GM04504 (cell line): ENCODE measurements at places on chromosomes 5 and 9.

DNA sequence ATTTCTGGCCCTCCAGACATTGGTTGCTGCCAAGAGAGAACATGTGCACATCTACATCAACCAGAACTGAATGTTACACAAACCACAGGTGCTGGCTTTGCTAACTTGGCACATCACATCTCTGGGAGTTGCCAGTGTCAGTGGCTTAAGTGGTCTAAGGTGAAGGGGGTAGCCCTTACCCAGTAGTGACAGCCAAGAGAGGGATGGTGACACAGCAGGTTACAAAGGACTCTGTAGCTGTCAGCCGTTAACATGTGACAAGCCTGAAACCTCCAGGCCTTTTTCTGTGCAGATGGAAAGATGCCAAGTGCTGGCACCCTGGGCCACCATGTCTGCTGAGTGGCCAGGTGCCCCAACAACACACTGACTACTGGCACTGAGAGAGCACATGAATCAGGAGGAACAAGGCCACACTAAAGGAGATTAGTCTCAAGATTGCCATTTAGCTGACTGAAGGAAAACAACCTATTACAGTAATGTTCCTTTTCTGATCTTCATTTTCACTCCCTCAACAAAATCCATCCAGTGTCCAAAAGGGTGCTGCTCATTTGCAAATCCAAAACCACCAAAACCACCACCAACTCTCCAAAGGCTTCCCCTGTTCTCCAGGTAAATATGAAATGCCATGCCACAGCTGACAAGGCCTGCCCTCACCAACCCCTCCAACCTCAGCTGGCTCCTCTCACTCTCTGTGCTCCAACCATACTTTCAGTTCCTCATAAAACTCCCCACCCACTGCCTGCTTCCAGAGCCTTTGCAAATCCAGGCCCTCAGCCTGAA lies 20.2 kb downstream of the SIL1 start:
- DNase-seq = no peak

GRCh38 chr5:153513156-153513555 lies 22.7 kb downstream of the GRIA1 start:
- DNase-seq = peak; percentile 38

DNA sequence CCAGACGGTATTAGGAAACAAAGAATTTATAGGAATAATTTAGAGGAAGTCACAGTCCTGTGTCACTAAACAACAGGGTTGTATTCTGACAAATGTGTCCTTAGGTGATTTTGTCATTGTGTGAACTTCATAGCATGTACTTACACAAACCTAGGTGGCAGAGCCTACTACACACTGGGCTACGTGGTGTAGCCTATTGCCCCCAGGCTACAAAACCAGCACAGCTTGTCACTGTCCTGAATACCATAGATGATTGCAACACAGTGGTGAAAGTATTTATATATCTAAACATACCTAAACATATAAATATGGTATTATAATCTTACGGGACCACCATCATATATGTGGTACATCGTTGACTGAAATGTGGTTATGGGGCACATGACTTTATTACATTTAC lies 69.3 kb downstream of the COL23A1 start:
- DNase-seq = no peak

GRCh38 chr5:178180141-178180863 lies 6.9 kb downstream of the GMCL2 start:
- no peak for DNase-seq

- DNase-seq = no peak
These were observed 1.6 kb upstream of the THBS4 start for GRCh38 chr5:80033513-80033912.

DNA sequence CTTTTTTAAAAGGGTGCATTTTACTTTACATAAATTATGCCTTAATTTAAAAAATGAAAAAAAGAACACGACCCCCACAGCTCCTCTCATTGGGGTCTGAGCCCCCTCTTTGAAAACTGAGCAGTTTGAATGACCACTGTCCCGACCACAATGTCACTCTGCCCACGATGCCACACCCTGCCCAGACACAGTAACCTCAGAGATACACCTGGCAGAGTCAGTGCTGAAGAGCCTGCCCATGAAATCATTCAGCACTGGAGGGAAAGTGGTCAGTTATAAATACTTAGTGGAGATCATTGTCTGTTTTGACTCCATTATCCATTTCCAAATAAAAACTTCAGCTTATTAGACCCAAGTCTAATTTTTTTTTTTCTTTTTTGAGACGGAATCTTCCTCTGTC lies 49.3 kb downstream of the DNAJC21 start:
- no peak for DNase-seq

GRCh38 chr5:39340506-39340905 lies 23.8 kb downstream of the C9 start:
- DNase-seq = no peak

DNA sequence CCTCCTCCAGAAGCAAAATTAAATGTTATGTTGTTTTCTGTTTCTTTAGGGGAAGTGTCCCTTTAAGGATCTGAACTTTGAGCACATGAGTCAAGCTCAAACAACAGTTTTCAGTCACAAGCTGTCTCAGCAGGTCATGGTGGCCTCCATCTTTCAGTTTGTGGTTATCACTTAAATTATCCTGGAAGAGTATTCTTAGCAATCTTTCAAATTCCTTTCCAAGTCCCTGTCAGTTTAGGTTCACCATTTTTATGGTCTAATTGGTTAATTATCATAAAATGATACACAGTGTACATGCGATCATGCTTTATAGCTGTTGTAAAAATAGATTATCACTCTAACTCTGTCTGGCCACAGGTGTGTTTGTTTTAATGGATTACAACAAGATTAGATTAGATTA lies 43.1 kb upstream of the SELENOP start:
- no peak for DNase-seq

DNA sequence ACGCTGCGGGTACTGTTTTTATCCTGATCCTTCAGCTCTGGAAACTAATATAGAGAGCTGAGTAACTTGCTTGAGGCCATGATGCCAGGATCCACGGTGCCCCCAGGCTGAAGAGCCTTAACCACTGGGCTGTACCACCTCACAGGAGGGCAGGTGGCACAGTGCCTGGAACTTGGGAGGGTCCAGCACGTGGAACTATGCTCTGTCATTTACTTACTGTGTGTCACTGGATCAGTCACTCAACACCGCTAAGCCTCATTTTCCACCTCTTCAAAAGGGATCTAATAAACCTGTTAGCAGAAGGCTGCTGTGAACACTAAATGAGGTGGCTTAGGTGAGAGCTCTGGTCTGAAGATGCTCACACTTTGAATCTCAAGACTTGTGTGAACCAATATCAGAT lies 29.6 kb downstream of the KCNIP1 start:
- DNase-seq = no peak

GRCh38 chr9:127860260-127860659 lies 5.8 kb upstream of the ENG start:
- no peak for DNase-seq

DNA sequence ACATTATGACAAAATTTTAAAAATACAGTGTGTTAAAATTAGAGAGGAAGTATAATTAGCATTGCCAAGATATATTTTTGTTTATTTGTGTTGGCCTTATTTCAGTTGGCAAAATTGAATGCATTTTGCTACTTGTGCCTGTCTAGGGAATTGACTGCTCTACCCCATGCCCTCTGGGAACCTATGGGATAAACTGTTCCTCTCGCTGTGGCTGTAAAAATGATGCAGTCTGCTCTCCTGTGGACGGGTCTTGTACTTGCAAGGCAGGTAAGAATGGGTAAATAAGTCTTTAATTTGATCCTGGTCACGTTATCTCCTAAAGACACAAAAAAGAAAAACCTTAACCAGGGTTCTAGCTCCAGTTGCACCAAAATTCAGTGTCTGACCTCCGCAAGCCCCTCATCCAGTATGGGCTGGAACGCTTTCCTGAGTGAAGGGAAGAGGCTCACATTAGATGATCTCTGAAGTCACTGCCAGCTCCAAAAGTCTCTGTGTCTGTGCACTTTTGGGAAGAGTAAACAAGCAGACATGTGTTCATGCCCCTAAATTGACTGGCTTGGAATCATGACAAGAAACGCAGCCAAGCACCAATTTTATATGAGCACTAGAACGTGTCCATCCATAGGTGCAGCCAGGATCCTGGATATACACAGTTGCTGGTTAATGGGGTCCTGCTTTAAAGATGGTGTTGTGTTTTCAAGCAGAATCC lies 98.3 kb upstream of the PRRC1 start:
- DNase-seq = no peak

- DNase-seq = no peak
These were observed 183.9 kb upstream of the POU5F2 start for GRCh38 chr5:93925321-93925720.

GRCh38 chr9:86115886-86116285 lies 16.5 kb upstream of the GOLM1 start:
- DNase-seq = no peak

DNA sequence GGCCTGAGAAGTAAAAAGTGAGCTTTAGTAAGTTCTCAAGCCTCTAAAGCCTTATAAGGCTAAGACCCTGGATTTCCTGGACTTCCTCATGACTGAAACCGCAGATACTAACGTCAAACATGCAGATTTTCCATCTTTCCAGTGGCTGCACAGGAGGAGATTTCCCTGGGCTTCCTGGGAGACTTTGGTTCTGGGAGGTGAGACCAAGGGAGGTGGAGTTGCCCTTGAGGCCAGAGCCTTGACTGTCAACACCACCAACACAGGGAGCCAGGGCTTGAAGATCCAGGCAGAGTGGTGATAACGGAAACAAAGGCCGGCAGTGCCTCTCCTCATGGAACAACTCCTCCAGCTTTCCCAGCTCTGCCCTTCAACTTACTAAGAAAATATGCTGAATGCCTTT lies 144.7 kb upstream of the LRRTM2 start:
- DNase-seq = no peak

GRCh38 chr5:122316656-122317055 lies 4.6 kb downstream of the SNCAIP start:
- DNase-seq = no peak

DNA sequence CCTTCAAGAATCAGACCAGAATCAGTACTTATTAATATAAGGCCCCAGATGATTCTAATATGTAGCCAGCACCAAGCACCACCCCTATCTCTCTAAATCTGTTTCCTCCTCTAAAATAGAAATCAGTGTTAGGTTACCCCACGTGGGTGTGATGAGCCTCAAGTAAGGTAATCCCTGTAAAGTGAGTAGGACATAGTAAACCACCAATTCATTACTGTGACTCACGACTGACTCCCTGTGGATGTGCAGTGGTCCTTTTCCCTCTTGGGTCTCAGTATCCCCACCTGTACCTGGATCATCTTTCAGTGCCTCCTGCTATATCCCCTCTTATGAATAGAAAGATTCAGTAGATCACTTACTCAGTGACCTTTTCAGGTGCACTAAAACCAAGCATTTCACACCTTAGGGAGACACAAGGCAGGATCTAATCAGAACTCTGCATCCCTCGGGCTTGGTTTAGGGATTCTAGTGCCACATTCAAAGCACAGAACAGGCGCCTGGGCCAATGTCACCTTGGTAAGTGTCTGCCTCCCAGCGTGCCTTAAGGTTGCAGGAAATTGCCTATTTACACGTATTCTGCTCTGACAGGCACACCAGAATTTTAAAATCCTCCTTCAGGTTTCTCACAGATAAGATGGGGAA lies 12.2 kb upstream of the ALDH1B1 start:
- no peak for DNase-seq

- no peak for DNase-seq
These were observed 94.0 kb downstream of the ZNF608 start for GRCh38 chr5:124652514-124652819.

GRCh38 chr9:89462199-89462598 lies 35.7 kb downstream of the SEMA4D start:
- DNase-seq = no peak

GRCh38 chr5:113606298-113607134 lies 93.0 kb downstream of the YTHDC2 start:
- no peak for DNase-seq

GRCh38 chr9:88658311-88658822 lies 123.4 kb downstream of the NXNL2 start:
- peak; percentile 47 for DNase-seq

GRCh38 chr9:69141851-69142250 lies 32.2 kb upstream of the TJP2 start:
- no peak for DNase-seq

DNA sequence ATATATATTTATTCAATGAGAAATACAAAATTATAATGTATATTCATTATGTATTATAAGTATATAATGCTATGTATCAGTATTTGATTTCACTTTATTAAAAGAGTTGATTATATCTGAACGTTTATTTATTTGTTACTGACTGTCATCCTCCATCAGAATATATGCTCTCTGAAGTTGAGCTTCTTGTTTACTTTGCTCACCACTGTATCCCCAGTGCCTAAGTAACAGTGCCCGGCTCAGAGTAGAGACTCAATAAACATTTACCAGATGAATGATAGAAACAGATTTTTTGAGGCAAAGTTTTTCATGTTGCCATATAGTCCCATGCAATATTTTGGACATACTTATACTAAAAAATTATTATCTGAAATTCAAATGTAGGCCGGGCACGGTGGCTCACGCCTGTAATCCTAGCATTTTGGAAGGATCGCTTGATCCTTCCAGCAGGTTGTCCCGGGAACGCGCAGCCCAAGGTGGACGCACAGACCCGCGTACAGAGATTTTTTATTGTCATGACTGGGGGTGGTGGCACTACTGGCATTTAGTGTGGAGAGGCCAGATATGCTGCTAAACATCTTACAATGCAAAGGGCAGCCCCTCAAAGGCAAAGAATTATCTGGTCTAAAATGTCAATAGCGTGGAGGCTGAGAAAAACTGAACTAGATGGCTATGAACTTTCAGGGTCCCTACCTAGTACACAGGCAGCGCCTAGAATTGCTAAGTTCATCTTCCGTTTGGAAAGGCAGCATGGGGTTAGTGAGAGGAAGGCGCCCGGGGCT lies 761 bp upstream of the DNAJC25 start:
- no peak for DNase-seq

- no peak for DNase-seq
These were observed 174.8 kb downstream of the SLC12A2 start for GRCh38 chr5:128258372-128258771.

DNA sequence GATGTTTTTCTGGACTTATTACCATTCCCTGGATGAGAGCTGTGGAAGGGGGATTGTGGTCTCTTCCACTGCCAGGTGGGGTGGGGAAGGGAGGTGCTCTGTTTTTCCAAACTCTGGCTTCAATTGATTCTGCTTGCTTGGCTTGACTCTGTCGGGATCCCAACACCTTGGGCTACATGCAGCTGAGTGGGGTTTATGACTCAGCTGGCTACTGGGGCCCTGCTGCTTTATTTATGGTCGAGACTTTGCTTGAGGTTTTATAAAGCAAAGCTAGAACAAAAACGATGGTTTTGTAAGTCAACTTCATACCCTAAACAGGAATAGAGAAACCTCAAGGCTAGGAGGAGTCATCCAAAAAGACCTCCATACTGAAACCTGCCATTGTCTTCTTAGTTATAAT lies 76.3 kb downstream of the AOPEP start:
- DNase-seq = peak; percentile 47

- DNase-seq = peak; percentile 52
These were observed 83.6 kb upstream of the TNFSF8 start for GRCh38 chr9:115013998-115014397.

- DNase-seq = no peak
These were observed 17.0 kb upstream of the NTNG2 start for GRCh38 chr9:132144708-132145365.
